Foreskin melanocyte (primary cell): ENCODE measurements at places on chromosomes 5 and 9.

- no peak for DNase-seq
Measured at GRCh38 chr5:140075371-140075770, 32.3 kb upstream of the NRG2 start.

DNA sequence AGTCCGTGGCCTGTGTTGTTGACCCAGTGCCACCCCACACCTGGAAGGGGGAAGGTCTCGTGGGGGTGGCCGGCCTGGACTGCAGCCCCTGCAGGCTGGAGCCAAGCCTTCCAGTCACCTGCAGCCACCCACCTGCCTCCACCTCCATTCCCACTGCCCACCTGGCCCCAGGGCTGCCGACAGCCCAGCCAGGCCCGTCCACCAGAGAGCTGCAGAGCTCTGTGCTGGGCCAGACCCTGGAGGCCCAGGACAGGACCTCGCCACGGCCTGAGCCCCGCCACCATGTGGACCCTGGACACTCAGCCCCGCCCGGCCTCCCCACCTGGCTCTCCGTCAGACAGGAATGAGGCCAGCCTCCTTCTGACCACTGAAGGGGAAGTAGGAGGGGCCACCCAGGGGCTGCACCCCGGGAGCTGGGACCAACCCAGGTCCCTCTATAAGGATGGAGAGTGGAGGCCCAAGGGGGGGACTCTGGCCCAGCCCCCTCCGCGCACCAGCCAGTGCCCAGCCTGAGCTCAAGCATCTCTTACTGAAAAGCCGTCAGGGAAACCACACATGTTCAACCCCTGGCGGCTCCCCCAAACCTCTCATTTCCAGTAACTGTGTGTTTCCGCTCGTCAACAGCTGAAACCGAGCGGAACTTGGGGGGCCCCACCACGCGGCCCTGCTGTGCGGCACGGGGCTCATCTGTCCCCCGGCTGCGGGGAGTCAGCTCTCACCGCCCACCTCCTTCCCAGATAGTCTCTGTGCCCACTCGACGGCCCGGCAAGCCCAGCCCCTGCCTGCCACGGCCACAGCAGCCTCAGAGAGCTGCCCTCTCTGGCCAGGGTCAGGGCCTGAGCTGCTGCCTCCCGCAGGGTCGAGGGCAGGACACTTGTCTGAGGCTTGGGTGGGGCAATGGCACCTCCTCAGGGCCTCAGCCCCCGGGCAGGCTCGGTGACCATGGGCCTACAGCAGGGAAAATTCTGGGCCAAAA, 12.8 kb downstream of the NOTCH1 start:
- DNase-seq: no peak

DNA sequence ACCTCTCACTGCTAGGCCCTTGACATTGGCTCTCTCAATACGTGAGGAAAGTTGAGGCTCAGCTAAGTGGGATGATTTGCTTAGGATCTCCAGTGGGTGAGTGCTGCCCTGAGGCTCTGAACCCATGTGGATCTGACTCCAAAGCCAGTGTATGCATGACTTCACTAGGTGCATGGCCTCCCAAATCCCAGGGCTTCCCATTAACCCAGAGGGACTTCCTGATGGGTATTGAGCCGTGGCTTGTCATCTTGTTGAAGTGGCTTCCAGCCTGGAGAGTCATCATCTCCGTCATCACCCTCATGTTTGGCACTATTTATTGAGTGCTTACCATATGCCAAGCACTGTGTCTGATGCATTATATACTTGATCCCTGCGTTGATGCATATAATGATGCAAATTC, 37.3 kb upstream of the TEX48 start:
- no peak for DNase-seq

- no peak for DNase-seq
Measured at GRCh38 chr5:151869843-151870242, 54.8 kb downstream of the GLRA1 start.

DNA sequence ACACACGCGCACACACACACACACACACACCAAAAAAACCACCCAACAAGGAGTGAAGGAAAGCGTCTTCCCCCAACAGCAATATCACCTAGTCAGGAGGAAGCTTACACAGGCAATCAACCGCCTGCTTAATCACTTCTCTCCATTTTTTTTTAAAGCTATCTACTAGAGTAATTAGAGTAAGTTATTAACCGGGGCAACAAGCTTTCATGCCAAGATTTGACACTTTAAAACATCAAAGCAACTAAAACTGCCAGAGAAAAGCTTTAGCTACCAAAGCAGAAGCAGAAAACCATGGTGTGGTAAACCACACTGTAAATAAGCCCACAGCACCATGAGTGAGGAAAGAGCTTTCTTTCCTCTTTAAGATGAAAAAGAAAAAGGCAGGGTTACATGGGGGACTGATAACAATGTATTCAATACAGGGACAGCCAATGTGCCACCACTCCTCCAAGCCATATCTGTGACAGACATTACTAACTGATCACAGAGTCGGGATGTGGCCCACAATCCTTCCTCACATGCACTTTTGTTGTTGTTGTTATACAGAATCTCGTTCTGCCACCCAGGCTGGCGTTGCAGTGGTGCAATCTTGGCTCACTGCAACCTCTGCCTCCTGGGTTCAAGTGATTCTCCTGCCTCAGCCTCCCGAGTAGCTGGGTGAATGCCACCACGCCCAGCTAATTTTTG, 282.1 kb downstream of the CRB2 start:
- DNase-seq: no peak

DNA sequence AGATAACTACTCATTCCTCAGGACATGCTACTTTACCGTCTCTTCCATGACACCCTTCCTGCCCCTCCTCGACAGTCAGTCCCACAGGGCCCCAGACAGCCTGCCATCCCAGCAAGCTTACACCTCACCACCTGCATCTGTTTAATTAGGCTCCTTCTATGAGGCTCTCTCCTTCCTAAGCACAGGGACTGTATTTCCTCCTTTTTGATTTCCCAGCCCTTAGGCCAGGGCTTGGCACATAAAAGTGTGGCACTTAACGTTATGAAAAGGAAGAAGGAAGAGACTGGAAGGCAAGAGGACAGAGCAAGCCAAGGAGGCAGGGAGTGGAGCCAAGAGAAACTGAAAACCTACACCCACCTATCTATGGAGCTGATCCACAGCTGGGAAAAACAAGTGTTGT, 146.8 kb downstream of the SIL1 start:
- DNase-seq: no peak

- DNase-seq: no peak
Measured at GRCh38 chr5:159825551-159826051, 90.7 kb upstream of the ADRA1B start.

DNA sequence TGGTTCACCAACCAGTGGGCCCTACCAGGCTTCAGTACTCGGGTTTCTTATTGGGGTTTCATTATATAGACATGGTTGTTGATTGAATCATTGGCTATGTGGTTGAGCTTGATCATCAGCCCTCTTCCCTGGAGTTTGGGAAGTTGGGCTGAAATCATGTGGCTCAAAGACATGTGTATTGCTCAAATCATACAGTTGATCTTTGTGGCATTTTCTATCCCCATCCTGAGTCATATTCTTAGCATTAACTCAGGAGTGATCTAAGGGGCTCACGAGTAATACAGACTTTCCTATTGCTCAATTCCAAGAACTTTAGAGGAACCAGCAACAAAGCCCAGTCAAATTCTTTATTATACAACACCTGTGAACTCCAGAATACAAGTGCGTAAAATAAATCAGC, 66.2 kb downstream of the SMC5 start:
- DNase-seq: peak; percentile 16

DNA sequence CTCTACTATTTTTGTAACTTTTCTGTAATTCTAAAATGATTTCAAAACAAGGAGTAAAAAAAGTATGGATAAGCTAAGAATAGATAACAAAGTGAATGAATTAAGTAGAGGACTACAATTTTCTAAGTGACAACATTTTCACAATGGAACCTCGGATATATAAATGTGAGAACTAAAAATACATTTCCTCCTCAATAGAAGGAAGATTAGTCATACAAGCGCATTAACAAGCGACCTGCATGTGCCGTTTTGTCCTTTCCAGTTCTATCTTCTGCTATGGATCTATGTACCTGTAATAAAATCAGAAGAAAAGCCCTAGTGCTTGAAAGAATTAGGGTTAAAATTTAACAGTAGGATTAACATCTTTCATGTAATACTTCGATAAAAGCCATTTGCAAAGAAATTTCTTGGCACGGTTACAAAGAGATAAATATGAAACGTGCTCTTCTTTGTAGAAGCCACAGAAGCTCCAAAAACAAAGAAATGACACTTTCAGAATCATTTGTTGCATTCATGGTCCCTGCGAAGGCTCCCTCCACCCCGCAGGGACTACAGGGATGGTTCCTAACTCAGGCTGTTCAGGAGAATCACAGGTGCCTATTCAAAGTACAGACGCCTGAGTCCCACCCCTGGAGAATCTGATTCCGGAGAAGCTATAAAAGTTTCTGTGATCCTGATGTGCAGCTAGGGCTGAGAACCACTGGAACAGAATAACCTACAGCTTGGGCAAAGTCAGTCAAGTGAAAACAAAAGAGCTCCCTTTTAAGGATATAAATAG, 216.6 kb upstream of the EFNA5 start:
- DNase-seq: no peak

GRCh38 chr5:72954389-72954788, 1.5 kb upstream of the FCHO2 start:
- no peak for DNase-seq

DNA sequence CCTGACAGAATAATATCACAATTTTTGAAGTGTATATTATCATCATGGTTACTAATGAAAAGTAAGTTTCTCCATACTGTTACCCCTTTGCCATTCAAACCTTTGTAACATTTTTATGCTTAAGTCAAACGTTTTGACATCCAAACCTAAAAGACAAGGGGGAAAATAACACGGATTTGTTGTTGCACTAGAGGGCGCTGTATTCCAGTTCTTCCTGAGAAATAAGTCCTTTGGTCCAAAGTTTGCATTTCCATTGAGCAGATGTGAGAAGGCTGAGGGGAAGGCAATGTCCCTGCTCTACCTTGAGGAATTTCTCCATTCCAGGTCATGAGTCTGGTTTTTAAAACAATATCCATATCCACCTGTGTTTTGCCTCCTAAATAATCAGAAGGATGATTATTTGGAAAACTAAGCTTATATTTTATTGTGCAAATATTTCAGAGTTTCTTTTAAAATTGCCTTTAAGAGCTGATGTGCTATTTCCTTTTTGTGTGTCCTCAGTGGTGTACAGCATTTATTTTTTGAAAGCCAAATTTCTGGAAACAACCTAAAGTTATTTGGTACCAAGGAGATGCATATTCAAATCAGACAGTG, 9.7 kb downstream of the LECT2 start:
- DNase-seq: peak; percentile 52

DNA sequence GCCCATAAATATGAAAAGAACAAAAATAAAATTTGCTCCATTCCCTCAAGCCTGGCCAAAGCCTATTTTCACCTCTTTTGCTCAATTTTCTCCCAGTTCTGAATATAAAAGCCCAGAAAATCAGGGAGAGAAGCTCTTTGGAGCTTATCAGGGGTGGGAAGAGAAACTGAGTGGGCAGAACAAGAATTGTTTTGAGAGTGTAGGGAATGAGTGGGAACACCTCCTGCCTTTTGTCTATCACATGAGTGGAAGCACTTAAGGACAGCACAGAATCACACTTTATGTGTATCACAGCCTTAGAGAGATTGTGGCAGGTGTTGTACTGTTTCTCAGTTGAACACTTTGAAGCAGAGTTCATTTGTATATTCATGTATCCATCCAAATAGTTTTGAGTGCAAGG, 139.2 kb upstream of the HMHB1 start:
- DNase-seq: no peak

DNA sequence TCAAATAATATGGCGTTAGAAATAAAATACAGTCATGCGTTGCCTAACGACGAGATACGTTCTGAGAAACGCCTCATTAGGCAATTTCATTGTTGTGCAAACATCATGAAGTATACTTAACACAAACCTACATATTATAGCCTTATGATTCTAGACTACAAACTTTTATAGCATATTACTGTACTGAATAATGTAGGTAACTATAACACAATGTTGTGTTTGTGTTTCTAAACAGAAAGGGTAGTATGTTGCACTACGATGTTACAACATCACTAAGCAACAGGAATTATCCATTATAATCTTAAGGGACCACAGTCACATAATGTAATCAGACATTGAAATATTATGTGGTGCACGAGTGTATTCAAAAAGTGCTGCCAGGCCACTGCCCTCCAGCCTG, 3.0 kb upstream of the SMC2 start:
- DNase-seq: no peak

DNA sequence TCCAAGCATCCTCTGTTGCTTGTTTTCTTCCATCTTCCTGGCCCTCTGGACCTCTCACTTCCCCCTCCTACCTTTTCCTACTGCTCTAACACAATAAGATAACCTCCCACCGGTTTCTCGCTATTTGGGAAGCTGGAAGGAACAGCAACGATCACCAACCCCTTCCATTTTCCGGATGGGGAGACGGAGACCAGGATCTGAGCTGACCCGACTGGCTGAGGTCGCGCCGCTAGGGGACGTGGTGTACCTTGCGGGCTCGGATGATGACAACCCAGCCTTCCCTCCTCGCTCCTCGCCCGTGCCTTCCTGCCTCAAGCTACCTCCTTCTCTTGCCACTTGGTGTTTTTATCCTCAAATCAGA, 1.9 kb downstream of the LPAR1 start:
- no peak for DNase-seq

DNA sequence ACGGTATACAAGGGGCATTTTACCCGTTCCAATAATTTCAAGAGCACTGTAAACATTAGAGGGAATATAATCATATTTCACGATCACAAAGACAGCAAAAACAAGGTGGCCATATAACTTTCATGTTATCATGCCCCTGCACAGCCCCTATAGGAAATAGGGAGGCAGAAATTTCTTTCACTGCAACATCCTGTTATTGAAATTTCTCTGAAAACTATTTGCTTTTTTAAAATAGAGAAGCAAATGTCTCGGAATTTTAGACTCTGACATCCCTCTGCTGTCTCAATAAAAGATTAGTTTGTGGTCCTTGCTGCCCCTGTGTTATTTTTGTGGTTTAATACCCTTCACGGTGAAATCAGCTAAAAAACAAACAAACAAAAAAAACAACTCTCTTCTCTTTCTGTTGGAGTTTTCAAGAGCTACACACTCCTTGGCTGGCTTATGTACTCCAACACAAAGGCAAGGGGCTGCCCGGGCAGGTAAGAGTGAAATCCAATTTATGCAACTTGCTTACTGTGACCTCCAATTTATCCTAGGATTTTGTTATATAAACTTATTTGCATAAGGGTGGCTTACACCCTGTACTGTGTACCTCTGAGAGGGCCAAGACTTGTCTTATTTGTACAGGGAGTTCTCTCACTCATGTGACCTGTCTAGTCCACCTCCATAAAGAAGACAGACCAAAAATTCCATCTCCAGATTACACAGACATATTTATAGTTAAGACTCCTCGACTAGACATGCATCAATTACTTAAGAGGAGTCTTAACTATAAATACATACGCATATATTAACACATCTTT, 223.6 kb downstream of the MLLT3 start:
- no peak for DNase-seq

GRCh38 chr5:151007430-151008209, 12.8 kb upstream of the GPX3 start:
- no peak for DNase-seq

GRCh38 chr5:22669345-22669744, 183.8 kb downstream of the CDH12 start:
- DNase-seq: no peak

GRCh38 chr9:80890124-80890523, 799.2 kb downstream of the TLE1 start:
- DNase-seq: no peak

GRCh38 chr9:98037357-98037756, 19.2 kb upstream of the NANS start:
- DNase-seq: no peak
